ENCODE measurements at places on chromosomes 1 and 21. TPM values are rescaled to one million over a fixed set of nuclear protein-coding genes. Genes with fewer than 3 reads are reported as not detected.

OR2T33 gene
- total RNA-seq = not detected

S100A5 gene
- total RNA-seq = 0.42 TPM

MYOG gene
- not detected for total RNA-seq

CFHR5 gene
- total RNA-seq = not detected

RNASEL gene
- 2.2 TPM for total RNA-seq

S100A7A gene
- total RNA-seq = not detected

C1orf185 gene
- not detected for total RNA-seq

FAM131C gene
- 19.2 TPM for total RNA-seq

RHBG gene
- not detected for total RNA-seq

CTSK gene
- 1.9 TPM for total RNA-seq

DONSON gene
- total RNA-seq = 13.1 TPM

TSTD1 gene
- not detected for total RNA-seq

IQGAP3 gene
- 11.6 TPM for total RNA-seq

MIXL1 gene
- total RNA-seq = not detected

FCER1G gene
- total RNA-seq = not detected

TRIM67 gene
- 0.10 TPM for total RNA-seq

HS2ST1 gene
- total RNA-seq = 12.1 TPM

PTGFR gene
- not detected for total RNA-seq

MEAF6 gene
- total RNA-seq = 34.1 TPM

OPRD1 gene
- 0.14 TPM for total RNA-seq

OVAAL gene
- total RNA-seq = not detected

GPR157 gene
- 4.9 TPM for total RNA-seq

SLC22A15 gene
- 0.72 TPM for total RNA-seq

ADAM30 gene
- not detected for total RNA-seq

CFHR2 gene
- not detected for total RNA-seq

TRIM45 gene
- total RNA-seq = 1.7 TPM

KCNJ6 gene
- 2.8 TPM for total RNA-seq

LEFTY1 gene
- 0.48 TPM for total RNA-seq

PKP1 gene
- total RNA-seq = 0.08 TPM

OR2M3 gene
- not detected for total RNA-seq

GJB4 gene
- 0.13 TPM for total RNA-seq

AMY2A gene
- total RNA-seq = not detected

CD34 gene
- total RNA-seq = 0.17 TPM

AGTRAP gene
- 82.6 TPM for total RNA-seq

PADI2 gene
- 1.3 TPM for total RNA-seq

DHX9 gene
- 171 TPM for total RNA-seq

KIF14 gene
- 10.4 TPM for total RNA-seq

SPAG17 gene
- total RNA-seq = not detected

NOS1AP gene
- 0.41 TPM for total RNA-seq
